ENCODE measurements at places on chromosomes 2 and 18.

- DNase-seq, result no peak
Observed at GRCh38 chr2:14722904-14723570, 90.5 kb downstream of the LRATD1 start.

GRCh38 chr2:3778851-3779495, 75.6 kb downstream of the DCDC2C start:
- DNase-seq, result no peak

DNA sequence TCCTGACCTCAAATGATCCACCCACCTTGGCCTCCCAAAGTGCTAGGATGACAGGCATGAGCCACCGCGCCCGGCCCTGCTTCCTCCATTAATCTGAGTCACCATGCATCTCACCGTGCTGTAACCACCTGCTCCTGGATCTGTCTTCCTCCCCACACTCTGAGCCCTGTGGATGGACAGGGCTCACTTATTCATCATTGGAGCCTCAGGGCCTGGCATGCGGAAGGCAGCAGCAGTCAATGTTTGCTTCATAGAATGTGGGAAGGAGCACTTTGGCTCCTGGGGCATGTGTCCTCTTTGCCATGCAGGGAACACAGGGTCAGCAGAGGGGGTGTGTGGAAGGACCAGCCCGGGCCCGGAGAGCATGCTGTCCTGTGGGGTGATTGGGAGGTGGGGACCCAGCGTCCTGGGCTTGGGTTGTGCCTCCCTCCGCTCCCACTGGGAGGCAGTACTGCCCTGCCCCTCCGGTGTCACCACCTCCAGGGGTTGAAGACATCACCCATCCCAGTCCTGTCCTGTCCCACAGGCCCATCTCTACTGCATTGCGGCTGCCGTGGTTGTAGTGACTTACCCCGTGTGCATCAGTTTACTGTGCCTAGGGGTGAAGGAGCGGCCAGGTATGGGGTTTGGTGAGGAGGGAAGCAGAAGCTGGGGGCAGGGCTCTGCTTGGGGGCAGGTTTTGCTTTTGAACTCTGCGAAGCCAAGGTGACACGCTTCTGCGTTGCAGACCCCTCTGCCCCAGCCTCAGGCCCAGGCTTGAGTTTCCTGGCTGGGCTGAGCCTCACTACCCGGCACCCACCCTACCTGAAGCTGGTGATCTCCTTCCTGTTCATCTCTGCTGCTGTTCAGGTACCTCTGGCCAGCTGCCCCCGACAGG, 11.5 kb downstream of the MFSD2B start:
- DNase-seq, result no peak

- peak; percentile 71 for DNase-seq
Observed at GRCh38 chr2:23093513-23093912, 291.5 kb upstream of the KLHL29 start.

GRCh38 chr18:13879937-13880336, 35.4 kb downstream of the MC2R start:
- DNase-seq, result no peak

DNA sequence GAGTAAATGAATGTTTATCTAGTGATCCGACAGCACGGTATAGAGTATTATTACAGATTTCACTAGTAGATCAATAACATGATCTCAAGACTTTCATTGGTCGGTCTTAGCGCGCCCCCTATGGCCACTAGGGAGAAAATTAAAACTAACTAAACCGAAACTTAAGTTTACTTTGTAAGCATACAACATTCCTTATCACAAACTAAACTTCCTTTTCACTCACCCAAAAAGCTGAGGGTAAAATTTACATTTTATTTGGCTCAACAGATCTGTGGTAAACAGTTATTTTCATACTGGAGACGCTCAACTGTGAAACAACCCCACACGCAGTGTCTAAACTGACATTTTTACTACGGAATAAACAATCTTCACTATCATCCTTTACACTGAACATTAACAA, 215.6 kb upstream of the MAP2 start:
- DNase-seq, result no peak

DNA sequence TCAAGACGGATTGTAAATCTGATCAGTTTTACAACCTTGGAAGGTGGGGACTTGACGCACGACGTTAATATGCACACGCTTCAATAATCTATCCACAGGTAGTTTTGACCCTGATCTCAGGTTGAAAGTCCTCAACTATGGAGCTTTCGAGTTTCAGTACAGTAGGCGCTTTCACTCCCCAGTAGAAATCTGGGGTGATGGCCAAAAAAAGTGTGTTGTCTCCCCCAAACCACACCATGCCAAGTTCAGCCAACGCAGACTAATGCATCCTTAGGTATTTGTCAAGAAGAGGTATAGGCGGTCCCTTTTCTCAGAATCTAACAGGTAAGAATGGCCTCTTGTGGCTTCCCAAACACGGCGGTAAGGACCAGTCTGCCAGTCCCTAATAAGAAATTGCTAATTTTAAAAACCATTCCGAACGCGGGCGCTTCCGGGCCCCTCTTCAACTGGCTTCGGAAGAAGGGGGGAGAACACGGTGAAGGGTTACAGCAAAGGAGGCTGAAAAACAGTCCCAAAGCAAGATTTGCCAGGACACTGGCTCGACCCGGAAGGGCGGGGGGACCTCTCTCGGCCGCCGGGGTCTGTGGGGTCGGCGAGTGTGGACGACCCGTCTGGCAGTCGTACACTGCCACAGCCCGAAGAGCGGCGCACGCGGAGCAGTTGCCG, 659 bp downstream of the FAM210A start:
- no peak for DNase-seq

DNA sequence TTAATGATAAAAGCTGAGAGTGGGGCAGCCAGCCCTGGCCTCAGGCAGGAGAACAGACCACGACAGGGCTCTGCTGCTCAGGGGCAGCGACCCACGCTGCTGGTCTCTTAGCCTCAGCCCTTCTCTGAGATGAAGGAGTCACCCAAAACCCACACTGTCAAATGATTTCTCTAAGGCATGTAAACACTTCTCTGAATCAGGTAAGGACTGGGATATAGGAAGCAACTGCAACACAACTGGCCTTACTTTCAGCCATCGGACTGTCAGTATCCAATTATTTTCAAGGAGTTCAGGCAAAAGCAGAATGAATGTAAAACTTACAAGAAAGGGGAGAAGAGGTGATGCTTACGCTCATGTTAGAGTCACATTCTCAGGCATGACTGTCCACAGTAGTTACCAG, 21.8 kb downstream of the ERFE start:
- DNase-seq, result no peak

- no peak for DNase-seq
Observed at GRCh38 chr18:12314591-12315305, 6.7 kb downstream of the TUBB6 start.

- no peak for DNase-seq
Observed at GRCh38 chr2:5975401-5975800, 283.2 kb downstream of the SOX11 start.

DNA sequence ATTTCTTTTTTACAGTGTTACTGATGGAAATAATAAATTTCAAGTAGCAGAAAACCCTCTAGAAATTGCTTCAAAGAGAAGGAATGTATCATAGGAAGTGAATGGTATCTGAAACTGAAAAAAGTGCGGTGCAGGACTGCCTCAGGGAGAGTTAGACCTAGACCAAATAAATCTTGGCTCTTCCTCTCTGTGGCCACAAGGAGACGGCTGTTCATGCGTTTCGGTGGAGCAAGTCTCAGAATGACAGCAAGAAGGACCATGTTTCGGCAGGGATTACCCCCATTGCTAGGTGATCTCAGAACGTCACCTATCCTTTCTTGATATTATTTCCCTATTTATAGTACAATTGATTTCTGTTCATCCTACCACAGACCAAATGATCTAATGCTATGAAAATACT, 522.3 kb downstream of the SOX11 start:
- DNase-seq, result no peak

DNA sequence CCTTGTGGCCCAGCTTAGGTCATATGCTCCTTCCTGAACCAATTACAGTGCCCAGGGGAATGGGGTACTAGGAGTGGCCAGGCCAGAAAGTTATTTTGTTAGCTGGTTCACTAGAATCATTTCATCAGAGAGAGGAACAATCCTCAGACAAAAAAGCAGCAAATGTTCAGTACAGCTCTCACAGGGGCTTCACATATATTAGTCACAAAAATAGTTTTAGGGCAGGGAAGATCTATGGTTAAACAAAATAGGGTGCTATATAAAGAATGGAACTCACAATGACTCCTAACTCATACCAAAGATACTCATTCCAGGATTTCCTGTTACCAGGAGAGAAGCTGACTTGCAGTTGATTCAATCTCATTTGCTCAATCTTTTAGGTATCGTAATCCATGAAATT, 71.0 kb downstream of the CWC22 start:
- DNase-seq, result no peak

- no peak for DNase-seq
Observed at GRCh38 chr2:168432565-168433186, 23.4 kb upstream of the CERS6 start.

GRCh38 chr2:190413421-190413820, 5.3 kb downstream of the MFSD6 start:
- DNase-seq, result no peak

DNA sequence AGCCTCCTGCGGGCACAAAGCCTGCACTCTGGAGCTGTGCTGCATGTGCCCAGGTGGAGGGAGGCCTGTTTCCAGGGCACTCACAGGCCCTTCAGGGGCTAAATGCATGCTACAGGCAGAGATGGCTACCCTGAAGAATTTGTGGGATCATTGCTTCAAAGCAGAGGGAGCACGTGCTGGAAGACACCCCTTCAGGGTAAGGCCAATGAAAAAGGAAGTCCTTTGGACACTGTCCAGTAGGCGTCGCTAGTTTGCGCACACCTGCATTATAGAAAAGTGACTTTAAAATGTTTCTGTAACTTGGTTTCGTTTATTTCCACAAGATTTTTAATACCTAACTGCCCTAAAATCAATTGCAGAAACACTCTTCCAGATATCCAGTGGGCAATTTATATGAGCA, 325.3 kb downstream of the ZNF516 start:
- no peak for DNase-seq

GRCh38 chr2:181165199-181165868, 184.9 kb downstream of the UBE2E3 start:
- no peak for DNase-seq

- no peak for DNase-seq
Observed at GRCh38 chr2:235573331-235574221, 79.7 kb downstream of the AGAP1 start.

DNA sequence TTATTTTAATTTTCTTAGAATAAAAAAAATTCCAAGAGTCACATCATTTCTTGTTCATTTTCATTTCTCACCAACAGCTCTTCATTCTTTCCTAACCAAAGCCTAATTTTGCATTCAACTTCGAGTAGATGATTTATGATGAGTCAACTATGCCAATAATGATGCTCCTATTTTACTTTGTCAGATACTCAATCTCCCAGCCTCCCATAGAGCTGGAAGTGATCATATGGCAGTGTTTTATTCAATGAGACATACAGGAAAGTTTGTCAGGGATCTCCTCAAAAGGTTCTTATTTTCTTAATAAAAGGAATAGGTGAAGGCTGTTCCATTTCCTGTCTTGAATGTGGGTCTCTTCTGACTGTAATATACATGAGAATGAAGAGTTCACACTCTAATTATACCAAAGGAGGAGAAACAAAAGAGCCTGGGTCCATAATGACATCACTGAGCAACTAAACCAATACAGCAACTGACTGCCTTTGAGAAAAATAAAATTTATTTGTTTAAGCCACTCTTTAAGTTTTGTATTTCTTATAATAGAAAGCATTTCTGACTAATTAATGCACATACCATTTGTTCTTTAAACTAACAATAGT, 231.2 kb upstream of the CYP26B1 start:
- DNase-seq, result no peak

GRCh38 chr2:20018601-20019152, 6.2 kb upstream of the MATN3 start:
- no peak for DNase-seq

GRCh38 chr2:61853086-61853846, 594 bp downstream of the FAM161A start:
- no peak for DNase-seq

DNA sequence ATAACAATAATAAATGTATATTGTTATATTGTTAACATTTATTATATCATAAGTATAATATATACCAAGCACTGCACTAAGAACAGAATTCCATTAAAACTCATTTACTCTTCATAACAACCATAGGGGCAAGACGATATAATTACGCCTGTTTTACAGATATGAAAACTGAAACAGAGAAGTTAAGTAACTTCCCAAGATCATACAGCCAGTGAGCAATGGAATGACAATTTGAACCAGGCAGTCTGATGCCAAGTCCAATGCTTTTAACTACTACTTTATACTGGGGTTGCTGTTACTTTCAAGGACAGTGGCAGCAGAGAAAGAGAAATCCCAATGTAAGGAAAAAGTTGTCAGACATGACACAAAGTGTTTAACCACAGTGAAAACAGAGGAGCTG, 338.8 kb upstream of the ID2 start:
- DNase-seq, result no peak

DNA sequence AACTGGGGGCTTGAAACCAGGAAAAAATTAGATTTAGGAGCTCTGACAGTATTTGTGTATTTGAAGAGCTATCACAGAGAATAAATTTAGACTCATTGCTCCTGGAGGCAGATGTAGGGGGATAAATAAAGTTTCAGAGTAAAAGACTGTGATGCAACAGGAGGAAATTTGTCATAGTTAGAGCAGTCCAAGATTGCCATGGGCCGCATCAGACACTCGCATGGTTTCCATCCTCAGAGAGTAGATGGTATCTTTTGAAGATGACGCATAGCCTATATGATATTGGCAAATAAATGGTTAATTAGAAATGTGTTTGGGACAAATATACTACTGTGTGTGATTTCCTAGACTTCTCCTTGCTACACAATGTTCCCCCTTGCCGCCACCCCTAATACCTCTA, 170.5 kb downstream of the FTCDNL1 start:
- DNase-seq, result no peak

DNA sequence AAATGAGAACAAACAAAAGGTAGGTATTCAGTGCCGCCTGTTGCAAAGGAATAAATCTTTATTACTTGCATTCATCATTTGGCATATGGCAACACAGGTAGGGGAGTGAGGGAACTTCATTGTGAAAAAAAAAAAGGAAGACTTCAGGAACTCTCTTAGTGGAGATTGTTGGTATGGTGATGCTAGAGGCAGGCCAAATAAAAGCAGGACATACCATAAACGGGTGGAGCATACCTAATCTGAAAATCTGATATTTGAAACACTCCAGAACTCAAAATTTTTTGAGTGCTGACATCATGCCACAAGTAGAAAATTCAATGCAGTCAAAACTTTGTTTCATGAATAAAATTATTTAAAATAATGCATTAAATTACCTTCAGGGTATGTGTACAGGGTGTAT, 425.8 kb upstream of the SYT4 start:
- DNase-seq, result no peak

DNA sequence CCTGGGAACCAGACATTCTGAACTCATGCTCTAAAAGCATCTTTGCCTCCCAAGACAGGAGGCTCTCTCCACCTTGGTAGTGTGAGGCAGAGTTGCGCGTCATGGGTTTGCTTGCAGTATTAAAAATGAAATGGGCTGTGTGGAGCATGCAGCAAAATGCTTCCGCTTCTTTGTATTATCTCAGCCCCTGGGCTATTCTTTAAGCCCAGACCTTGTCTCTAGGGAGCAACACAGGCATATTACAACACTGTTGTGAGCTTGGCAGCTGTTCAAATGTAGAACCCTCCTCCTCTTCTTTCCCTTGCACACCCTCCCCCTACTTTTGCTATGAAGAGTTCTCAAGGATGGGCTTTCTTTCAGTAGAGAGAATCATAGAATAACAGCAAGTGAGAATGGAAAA, 185.1 kb upstream of the LHCGR start:
- DNase-seq, result peak; percentile 91

All from DMS153 (cell line).